ENCODE measurements at places on chromosomes 16 and 17.

GRCh38 chr16:54425068-54425467, 138.5 kb upstream of the IRX3 start:
- no peak for DNase-seq

GRCh38 chr17:43025766-43026537, 921 bp downstream of the RND2 start:
- DNase-seq: no peak

DNA sequence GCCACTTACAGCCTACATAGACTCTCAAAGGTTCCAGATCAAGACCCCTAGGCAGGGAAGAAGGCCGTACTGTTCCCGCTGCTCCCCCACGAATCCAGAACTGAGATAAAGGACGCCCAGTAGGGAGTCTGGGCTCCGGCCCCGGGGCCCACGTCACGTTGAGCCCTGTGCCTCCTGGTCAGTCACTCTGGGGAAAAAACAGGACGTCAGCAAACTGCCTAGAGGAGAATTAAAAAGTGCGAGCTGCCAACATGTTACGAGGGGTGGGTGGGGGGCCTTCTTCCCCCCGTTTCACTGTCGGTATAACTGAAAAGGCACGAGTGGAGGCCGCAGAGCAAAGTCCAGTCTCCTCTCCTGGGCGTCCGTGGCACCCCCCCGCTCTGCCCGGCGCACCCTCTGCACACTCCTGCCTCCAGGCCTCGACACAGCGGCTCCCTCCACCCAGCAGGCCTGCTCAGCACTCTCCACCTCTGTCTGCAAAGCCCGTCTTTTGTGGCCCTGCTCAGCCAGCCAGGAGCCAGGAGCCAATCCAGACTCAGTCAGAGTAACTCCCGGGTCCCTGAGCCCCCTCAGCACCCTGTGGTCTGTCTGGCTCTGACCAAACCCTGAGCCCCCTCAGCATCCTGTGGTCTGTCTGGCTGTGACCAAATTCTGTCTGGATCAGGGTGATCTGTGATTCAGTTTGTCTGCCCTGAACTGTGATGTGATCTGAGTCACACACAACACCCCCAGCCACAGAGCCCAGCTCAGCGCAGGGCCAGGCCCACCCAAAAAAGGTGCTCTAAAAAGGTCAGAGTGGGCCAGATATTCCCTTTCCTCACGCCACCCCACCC, 6.2 kb downstream of the ITGAE start:
- DNase-seq: peak; percentile 52

DNA sequence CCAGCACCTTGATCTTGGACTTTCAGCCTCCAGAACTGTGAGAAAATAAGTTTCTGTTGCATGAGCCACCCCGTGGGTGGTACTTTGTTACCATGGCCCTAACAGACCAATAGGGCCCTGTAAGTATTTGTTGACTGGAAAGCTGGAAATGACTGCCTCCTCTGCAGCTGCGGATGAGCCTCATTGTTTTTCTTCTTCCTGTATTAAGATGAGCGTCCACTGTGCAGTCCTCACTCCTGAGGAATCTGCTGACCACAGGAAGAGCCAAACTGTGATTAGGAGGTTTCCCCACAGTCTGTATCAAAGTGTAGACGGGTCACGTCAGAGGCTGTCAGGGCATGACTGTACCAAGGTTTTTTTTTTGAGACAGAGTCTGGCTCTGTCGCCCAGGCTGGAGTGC, 12.2 kb upstream of the AKTIP start:
- DNase-seq: no peak

- no peak for DNase-seq
Observed at GRCh38 chr16:12392585-12393091, 411.0 kb downstream of the CPPED1 start.

- DNase-seq: no peak
Observed at GRCh38 chr16:15652293-15653001, 2.4 kb downstream of the NDE1 start.

GRCh38 chr17:27381007-27381501, 75.2 kb upstream of the KSR1 start:
- no peak for DNase-seq

DNA sequence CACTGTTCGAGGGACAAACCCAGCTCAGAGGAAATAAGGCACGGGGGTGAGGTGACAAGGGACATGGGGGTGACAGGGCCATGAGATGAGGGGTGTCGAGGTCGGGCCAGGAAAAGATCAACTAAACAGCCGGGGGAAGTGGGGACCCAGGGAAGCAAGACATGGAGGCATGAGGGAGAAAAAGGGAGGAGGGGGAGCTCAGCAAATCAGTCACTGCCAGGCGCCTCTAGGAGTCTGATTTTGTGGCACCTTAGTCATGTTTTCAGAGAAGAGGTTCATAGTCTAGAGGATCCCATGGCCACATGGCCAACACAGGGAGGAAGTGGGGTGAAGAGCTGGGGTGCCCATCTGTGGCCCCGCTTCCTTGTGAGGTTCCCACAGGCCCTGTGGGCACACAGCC, 814.5 kb downstream of the KCNJ18 start:
- peak; percentile 37 for DNase-seq

DNA sequence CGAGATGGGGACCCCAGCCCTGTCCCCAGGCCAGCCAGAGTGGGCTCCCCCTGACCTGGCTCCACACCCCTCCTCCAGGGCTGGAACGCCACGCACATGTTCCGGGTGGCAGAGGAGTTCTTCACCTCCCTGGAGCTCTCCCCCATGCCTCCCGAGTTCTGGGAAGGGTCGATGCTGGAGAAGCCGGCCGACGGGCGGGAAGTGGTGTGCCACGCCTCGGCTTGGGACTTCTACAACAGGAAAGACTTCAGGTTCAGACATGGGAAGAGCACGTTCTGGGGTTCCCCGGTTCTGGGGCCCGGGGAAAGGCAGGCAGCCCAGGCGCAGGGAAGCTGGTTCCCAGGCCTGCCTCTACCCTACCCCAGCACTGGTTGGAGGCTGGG, 4.6 kb downstream of the ACE start:
- DNase-seq: no peak

GRCh38 chr16:85443531-85443930, 169.6 kb upstream of the GSE1 start:
- no peak for DNase-seq

- peak; percentile 75 for DNase-seq
Observed at GRCh38 chr17:82985973-82986372, 93.4 kb upstream of the METRNL start.

- no peak for DNase-seq
Observed at GRCh38 chr17:18099516-18099915, 9.0 kb upstream of the MYO15A start.

GRCh38 chr17:2703181-2703580, 8.4 kb downstream of the CLUH start:
- peak; percentile 38 for DNase-seq

- DNase-seq: no peak
Observed at GRCh38 chr17:6035801-6036394, 34.3 kb upstream of the WSCD1 start.

DNA sequence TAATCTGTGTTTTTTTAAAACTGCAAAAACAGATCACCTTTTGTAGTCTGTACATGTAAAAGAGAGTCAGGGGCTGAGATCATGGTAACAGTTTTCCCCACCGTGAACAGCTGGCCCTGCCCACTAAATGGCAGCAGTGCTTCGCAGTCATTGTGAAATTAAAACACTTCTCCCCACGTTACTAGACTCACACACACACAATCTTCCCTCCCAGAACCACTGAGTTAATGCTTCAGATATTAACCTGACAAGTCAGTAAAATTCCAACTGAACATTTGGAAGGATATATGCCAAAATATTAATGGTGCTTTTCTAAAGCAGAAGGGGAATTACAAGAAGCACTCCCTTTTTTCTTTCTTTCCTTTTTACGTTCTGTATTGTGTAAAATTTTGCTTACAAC, 1.2 kb upstream of the CD300LG start:
- DNase-seq: no peak

DNA sequence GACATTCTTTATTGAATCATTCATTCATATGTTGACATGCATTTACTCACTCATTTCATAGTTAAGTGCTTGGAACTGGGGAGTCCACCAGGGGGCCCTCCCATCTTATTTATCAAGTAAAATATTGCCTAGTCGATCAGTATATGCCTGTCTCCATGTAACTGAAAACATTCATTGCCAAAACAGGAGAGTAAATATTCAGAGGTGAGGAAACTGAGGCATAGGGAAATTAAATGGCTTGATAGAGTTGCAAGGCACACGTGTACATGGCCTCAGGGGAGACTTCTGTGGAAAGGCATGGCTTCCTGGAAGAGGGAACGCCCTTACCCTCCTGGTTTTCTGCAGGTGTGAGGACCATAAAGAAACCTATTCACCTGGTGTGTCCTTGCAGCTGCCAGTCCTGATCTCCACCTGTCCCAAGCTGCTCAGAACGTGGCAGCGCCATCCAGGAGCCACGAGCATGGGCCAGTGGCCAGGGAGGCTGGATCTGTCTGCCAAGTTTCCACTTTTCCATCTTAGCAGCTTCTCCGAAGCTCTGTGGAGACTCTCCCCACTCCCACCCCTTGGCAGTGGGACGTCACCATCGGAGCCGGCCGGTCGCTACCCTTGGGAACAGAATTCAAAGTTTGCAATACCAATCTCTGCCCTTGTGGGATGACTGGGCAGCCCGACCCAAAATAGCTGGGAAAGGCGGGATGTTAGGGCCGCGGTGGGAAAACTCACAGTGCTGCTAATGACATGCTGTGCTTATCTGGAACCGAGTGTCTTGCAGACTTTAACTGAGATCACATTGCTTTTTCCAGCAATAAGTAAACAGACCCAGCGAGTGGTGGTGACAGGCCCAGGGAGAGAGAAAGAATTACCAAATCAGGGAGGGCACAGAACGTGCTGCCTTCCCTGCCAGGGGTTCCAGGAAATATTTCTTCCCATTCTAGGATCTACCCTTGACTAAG, 4.1 kb upstream of the C1QTNF1 start:
- DNase-seq: no peak

Data from left forelimb (tissue), 1 donor.